ENCODE measurements at places on chromosomes 7 and 10.

DNA sequence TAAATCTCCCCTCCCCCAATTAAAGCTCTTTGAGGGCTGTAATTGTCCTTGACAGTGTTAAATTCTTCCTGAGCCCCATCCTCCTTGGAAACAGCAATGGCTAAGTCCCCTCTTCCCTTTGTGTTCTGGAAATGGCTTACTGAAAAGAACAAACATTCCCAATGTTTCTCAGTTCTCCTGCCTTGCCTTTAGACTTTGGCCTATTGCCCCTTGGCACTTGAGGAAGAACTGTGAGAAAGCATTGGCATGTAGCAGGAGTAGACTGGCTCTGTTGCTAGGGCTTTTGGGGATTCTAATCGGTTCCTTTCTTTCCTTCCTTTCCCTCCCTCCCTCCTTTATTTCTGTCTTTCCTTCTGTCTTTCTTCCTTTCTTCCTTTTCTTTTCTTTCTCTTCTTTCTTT is 463.3 kb upstream of the PODXL start:
- DNase-seq: no peak

DNA sequence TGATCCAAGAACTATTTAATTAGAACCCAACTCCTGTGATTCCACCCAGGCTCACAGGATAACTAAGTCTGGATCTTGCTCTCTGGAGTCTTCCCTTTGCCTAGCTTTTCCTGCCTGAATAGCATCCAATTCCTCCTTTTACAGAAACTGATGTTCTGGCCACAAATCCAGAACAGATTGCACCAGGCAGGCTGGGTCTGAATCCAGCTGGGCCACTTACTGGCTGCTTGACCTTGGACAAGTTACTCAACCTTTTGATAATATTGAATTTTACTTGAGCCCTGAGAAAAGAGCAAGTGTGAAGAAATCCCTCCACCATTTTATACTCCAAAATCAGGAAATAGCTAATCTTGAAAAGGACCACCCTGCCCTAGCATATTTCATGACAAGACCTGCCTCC is 55.5 kb upstream of the SLC35G1 start:
- DNase-seq: no peak

GRCh38 chr7:134630893-134631292 is 15.8 kb upstream of the BPGM start:
- DNase-seq: no peak

DNA sequence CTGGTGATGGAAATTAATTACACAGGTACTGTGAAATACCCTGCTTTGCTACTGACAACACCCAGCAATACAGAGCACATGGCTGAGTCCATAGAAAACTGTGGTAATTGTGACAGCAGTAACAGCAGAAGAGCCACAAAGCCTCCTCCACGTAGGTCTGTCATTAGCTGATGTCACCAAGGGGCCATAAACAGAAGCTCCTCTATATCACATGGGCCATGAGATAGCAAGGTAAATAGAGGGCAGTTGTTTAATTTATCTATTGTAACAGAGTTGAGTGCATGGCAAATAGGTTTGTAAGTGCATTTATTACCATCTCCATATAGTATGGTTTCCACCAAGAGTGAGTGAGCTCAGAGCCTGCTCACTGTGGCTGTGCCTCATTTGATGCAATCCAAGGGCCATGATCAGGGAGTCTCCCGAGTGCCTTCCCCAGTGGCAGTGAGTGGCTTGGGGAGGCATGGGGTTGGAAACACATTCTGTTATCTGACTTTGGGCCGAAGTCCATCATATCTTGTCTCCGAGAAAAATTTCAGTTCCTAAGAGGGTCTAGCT is 281.2 kb downstream of the SKAP2 start:
- DNase-seq: no peak

DNA sequence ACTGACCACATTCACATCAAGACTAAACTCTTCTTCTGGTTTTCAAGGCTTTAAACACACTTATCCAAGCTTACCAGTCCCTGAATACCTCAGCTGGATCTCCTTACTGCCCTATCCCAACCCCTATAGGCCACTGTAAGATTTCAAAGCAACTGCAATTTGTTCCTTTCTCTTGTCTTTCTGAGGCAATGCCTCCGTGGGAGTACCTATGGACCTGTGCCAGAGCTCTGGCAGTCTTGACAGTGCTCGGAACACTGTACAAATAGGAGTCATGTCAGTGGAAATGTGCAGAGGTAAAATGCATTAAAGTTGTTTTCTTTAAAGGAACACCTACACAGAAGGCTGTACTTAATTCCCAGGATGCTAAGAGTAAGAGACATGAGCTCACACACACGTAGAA is 124.7 kb downstream of the CNOT4 start:
- DNase-seq: no peak

- DNase-seq: no peak
Measured at GRCh38 chr7:41786944-41787343, 84.1 kb upstream of the INHBA start.

GRCh38 chr7:16046041-16046440 is 359.6 kb upstream of the MEOX2 start:
- DNase-seq: no peak

DNA sequence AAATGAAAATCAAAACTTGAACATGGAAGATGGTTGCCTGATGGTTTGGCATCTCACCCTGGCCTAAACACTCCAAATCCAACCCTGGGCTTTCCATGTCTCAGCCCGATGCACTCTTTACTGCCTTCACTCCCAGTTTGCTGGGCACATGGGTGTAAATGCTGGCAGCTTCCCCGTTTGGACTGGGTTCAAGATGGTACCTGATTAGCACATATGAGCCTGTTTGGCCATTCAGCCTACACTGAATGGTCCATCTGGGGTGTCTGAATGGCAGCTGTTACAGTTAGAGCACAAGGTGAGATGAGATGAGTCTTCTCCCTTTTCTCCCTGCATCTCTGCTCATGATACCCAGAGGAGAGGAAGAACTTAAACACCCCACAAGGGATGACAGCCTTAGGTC is 37.1 kb downstream of the ATXN7L1 start:
- DNase-seq: no peak

GRCh38 chr7:93717217-93717900 is 142.8 kb upstream of the CALCR start:
- no peak for DNase-seq

- no peak for DNase-seq
Measured at GRCh38 chr7:5777932-5778331, 3.5 kb downstream of the RNF216 start.

DNA sequence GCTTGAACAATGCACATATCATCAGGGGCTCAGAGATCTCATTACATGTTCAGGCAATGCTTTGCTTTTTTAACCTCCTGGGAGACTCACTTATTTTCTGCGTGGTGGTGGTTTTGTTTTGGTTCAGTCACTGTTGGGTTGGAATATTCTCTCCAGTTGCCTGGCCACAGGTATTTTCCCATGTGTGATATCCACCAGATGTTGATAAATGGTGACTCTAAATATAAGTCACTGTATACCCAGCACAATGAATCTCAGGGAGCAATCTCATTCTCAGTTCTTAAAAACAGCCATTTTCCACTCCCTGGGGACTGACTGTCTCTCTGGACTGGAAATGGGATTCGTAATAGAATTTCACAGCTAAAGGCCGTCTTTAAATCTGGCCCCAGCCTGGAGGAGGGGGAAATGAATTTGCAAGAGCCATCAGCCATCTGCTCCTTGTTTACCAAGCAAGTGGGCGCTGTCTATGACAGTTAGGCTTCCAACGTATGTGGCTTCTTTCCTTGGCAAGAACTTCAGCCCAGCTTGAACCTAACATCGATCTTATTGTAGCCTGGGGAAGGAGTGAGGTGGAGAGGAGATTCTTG is 1106.2 kb downstream of the NRG3 start:
- DNase-seq: no peak

DNA sequence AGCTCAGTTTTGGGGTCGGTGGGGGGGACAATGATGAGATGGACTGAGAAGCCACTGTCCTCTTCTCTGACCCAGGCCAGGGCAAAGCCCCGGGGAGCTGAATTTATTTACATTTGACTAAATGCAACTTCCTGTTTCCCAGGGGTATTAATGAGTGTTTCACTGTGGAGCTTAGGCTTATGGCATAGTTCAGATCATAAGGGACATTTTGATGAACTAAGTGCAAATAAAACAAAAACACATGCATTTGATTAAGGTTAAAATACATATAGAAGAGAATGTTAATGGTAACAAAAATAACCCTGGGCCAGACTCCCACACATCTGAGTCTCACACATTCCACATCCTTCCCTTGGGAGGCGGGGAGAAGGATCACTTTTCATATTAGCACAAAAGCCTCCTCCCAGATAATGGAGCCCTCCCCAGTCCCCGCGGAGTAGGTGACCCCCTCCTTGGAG is 320.6 kb downstream of the FRMD4A start:
- DNase-seq: no peak

- DNase-seq: no peak
Measured at GRCh38 chr10:4498711-4499251, 327.2 kb upstream of the AKR1E2 start.

DNA sequence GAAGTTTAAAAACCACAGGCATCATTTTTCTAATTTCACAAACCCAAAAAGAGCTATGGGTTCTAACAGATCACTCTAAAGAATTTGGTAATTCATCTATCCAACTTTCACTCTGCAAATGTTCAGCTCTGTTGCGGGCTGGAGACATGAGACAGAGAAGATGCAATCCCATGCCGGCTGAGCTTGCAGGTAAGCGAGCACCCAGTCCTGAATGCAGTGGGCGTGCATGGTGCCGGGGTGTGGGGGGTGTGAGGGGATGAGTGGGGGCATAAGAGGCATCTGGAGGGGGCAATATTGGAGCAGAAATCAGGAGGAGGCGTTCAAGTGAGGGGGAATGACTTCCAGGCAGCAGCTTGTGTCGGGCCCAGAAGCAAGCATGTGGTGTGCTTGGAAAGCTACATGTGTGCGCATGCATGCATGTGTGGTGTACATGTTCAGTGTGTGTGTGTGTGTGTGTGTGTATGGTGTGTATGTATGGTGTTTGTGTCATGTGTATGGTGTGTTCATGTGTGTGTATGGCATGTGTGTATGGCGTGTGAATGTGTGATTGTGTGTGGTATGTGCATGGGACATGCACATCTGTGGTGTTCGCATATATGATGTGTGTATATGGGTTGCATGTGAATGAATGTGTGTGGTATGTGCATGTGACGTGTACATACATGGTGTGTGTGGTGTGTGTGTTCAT is 172.9 kb downstream of the PRKCQ start:
- DNase-seq: no peak

DNA sequence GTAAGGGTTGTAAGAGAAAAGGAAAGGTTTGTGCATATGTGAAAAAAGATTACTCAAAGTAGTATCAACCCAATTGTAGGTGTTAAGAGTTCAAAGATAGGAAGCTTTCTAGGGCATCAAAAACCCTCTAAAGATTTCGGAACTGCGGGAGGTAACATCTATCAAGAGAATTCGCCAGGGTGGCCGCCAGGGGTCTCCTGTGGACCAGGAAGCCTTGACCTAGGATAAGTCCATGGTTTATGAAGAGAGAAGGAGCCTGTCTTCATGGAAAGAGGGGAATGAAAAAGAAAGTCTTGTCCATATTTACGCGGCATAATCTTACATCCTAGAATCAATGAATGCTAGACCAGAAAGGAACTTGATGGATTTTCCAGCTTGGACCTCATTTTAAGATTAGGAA is 140.7 kb upstream of the CALCR start:
- peak; percentile 79 for DNase-seq

GRCh38 chr7:26049081-26049480 is 102.9 kb upstream of the NFE2L3 start:
- DNase-seq: no peak

DNA sequence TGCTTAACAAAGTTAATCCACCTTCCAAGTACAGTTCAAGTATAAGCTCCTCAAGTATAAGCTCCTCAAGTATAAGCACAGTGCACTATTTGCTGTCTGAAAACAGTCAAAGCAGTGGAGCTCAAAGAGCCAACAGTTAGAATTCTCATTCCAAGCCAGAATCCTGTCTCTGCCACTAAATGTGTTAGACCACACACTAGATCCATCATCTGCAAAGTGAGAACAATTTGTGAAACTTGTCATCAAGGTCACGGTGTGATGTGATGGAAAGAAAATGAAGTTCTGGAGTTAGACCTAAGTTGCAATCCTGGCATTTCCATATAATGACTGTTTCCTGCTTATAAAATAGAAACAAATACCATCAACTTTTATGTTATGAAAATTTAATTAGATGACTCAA is 602.5 kb downstream of the TNS3 start:
- DNase-seq: no peak

DNA sequence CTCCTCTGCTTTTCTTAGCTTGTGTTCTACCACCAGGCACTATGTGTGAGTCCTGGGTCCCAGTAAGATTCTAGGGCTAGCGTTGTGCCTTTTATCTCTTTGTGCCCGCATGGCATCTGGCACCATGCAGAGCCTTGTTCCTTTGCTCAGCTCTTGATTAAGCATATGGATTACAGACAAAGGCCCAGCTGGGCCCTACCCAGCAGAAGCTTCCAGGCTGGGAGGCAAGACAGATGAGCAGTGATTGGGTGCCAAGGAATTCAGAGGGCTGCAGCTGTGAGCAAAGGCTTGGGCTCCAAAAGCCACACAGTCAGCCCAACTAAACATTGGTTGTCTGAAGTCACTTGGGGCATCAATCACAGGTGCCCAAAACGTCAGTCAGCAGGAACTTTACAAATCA is 2.0 kb downstream of the ACSM6 start:
- no peak for DNase-seq

DNA sequence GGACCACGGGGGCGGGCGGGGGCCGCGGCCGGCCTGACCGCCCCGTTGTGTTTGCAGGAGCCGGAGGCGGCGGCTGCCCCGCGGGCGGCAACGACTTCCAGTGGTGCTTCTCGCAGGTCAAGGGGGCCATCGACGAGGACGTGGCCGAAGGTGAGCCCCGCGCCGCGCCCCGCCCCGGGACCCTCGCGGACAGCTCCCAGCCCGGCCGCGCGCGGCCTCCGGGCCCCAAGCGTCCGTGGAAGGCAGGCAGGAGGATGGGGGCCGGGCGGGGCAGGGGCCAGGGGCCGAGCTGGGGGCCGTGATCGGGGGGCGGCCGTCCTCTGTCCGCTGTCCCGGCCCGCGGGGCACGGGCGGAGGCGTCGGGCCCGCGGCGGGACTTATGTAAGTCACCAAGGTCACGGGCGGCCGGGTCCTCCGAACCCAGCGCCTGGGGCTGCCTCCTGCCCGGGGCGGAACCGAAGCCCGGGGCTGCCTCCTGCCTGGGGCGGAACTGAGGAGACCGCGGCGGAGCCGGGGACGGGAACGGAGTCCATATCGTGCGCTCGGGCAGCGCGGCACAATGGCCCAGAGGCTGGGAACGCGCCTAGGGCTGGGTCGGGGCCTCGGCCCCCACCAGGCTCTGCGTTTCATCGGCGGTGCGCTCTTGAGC is 497 bp downstream of the PPP2R2D start:
- DNase-seq: peak; percentile 44
